Liver (tissue), 10 donors: ENCODE measurements at places on chromosomes 1 and 21. TPM values are rescaled to one million over a fixed set of nuclear protein-coding genes. Genes with fewer than 3 reads are reported as not detected.

PLD5 gene
- total RNA-seq: under 0.01 TPM

PTAFR gene
- total RNA-seq: 4.1 TPM

DARS2 gene
- 13.0 TPM for total RNA-seq

SDCCAG8 gene
- 22.0 TPM for total RNA-seq

UCK2 gene
- 25.5 TPM for total RNA-seq

GPR25 gene
- total RNA-seq: 0.08 TPM

DNA sequence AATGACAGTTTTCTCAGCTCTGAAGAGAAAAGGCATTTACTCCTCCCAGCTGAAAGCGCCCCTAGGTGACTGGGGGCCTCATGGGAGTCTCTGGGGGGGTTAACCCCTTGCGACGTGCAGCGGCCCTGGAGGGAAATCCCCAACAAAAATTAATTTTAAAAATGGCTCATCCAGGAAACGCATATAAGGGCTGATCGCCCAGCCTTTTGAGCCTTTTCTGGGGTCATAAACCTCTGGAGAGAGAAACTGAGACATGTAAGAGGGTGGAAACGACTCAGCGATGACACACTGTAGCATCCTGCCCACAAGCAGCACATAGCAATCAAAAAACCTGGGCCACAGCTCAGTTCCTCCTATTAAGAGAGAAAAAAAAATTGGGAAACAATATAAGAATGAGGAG, 20.4 kb upstream of the HPDL start:
- no peak for DNase-seq

DNA sequence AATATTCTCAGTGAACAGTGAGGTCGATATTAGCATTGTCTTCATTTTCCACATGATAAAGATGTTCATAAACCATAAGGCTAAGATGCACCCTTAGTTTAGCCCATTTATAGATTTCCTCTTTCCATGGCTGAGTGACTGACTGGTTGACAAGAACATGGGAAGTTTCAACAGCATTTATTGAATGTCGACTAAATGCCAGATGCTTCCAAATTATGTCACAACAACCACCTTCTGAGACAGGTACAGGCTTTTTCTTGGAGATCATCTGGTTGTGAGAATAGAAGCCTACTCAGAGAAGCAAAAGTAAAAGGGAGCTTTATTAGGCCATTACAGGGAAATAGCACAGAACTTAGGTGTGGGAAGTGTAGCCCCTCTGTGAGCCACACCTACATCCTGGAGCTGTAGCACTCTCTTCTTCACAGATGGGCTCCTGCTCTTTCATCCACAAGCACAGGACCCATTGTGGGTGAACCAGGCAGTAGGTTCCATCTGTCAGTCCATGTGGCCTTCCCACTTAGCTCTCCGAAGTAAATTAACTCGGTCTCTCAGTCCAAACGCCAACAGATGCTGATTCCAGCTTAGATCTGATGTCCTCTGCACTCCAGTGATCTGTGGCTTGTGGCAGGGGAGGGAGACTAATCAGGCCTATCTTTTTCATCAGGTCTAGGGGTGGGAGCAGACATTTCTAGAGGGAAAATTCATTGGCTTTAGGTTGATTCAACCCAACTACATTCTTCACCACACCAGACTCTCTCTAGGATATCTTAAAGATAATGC, 14.3 kb downstream of the ATP2B4 start:
- DNase-seq: no peak

- no peak for DNase-seq
Measured at GRCh38 chr1:217135569-217135915, 412.3 kb upstream of the ESRRG start.

DNA sequence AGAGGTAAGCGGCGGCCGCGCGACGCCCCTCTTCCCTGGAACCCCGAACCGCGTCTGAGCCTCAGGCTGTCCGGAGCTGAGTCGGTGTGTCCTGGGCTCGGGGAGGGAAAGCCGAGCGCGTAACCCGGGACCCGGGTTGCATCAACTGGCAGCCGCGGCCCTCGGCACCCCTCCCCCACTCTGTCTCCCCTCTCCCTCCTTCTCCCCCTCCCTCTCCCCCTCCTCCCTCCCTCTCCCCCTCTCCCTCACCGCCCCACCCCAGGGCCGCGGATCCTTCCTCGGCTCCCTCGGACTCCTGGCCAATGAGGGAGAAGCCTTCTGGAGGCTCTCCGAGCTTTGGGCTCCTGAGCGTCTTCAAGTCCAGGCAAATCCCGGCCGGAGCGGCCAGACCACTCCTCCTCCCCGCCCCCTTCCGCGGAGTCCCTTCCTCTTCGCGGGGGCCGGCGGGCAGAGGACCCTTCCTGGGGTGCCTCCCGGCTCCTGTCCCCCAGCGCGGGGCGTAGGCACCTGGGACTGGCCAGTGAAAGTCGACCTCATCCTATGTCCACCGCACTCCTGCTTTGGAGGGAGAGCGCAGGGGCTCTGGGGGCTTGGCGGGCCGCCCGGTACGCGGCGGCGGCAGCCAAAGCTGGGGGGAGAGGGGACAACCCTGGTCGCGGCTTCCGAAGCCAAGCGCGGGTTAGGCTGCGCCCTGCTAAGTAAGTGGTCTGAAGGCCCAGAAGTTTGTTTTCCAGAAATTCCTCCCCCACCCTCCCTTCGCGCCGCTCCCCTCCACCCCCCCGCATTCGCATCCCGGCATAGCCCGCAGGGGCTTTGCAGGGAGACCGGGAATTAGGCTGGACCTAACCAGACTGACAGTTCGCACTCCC, 850 bp downstream of the SESN2 start:
- DNase-seq: peak; percentile 66

- no peak for DNase-seq
Measured at GRCh38 chr1:1136547-1137230, 20.8 kb upstream of the C1orf159 start.

DNA sequence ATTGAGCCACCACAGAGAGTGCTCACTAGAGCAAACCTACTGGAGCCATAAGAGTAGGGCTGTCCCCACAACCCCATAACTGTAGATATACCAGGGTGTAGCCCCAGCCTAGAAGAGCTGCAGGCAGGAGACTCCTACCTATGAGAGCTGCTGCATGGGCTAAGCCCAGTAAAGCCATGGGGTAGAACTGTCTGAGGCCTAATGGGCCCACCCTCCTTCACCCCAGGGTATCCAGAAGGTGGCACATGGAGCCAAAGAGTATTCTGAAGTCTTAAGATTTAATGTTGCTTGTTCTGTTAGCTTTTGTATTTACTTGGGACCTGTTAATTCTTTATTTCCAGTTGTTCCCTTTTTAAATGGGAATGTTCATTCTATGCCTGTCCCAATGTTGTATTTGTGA, 1193.7 kb upstream of the ADGRL2 start:
- DNase-seq: no peak

- peak; percentile 56 for DNase-seq
Measured at GRCh38 chr1:167454894-167455785, 63.2 kb downstream of the CD247 start.

- no peak for DNase-seq
Measured at GRCh38 chr1:9890224-9890731, 19.8 kb downstream of the CTNNBIP1 start.

DNA sequence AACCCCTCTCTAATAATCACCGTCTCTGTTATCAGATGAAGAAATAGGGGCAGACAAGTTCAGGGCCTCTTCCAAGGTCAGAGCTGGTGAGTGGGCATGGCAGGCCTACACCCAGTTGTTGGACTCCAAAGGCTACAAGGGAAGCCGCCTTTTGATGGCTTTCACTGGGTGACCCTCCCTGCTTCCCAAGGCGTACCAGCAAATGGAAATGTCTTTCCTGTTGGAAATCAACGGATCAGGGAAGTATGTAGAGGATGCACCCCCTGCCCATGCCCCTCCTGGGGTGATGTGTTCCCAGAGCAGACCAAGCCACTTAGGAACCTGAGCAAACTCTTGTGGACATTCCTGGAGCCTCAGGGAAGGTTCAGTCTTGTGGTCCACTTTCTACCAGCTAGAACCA, 47.4 kb downstream of the LGR6 start:
- no peak for DNase-seq

- no peak for DNase-seq
Measured at GRCh38 chr1:6108937-6109614, 63.4 kb downstream of the KCNAB2 start.

DNA sequence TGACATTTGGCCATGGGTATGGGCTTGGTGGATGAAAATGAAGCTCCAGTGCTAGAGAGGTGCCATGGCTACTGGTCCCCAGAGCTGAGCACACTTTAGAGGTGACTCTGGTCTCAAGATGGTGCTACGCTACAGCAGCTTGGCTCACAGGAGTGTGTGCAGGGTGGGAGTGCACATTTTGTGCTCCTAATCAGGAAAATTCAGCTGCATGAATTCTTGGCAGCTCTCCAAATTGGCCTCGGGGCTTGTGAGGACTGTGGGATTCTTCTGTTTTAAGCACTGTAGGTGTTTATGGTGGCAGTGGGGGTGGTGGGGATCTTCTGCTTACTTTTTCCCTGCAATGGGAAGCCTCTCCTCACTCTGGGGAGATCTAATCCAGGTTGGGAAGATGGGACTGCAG, 17.3 kb upstream of the TIPRL start:
- peak; percentile 70 for DNase-seq

GRCh38 chr1:60637651-60638050, 444.7 kb upstream of the NFIA start:
- DNase-seq: no peak

GRCh38 chr1:77659879-77660593, 22.4 kb downstream of the ZZZ3 start:
- DNase-seq: no peak

DNA sequence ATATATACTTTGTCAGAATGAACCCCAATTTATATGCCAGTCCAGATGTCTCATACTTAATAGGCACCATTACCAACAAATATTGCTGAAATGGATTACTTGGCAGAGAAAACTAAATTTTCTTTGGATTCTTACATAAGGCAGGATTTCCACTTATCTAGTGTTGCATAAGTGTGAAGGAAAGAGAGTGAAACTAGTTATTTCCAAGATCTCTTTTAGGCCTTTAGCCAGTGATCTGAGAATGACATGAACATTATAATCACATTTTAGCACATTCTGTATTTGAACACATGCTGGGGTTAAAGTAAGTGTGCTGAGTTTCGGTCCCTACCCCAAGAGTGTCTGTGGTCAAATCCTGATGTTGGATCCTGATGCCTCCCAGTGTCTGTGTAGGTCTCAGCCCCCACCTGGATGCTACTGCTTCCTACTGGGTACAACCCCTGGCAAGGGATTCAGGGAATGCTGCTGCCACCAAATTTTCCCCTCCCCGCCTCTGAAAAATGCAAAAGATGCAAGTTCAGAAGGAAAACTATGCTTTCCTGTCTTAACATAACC, 11.2 kb downstream of the DDAH1 start:
- no peak for DNase-seq

- DNase-seq: no peak
Measured at GRCh38 chr1:208007319-208007937, 96.5 kb upstream of the CD34 start.

DNA sequence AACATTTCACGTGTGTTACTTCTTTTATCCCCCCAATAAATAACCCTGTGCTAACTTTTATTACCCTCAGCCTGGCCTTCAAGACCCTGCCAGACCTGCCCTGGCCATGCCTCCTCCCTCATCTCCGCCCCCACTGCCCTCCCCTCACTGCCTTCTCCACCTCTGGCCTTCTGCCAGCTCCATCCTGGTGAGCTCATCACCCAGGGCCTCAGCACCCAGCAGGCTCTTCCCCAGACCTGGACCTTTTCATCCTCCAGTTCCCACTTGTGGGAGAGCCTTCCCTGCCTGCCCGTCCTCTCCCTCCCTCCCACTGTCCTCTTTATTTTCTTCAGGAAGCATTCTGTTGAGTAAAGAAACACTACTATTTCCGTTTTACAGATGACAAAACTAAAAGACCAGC, 72.0 kb downstream of the SLC66A1 start:
- peak; percentile 49 for DNase-seq

DNA sequence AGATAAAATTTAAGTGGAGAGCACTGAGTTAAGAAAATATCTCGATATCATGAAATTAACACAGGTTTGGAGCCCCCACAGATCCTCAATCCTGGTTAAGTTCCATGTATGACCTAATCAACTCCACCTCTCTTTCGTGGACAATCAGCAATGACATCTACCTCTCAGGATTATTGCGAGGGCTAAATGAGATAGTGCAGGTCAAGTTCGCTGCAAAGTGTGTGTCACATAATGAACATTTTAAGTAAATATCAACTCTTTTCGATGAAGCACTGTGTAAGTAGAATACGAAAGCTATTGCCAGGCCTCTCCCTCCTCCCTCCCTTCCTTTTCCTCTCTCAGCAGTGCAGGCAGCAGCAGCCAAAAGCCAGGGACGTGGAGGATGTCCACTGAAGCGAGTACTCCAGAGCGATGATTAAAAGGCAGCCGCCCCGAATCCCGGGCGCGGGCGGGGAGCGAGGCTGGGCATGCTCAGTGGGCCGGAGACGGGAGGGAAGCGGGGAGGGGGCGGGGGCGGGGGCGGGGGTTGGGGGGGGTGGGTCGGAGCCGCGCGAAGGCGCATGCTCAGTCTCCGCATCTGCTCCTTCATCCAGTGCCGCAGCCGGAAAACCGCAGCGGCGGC, at the start of gene CAMSAP2:
Gene CAMSAP2, plus strand, starts transcription at position 567 of the 622 bp plus-strand sequence. CDS start 935 bp downstream, outside the sequence.
- DNase-seq: peak; percentile 78

GRCh38 chr1:207309745-207310273, 11.7 kb upstream of the CD55 start:
- DNase-seq: no peak

DNA sequence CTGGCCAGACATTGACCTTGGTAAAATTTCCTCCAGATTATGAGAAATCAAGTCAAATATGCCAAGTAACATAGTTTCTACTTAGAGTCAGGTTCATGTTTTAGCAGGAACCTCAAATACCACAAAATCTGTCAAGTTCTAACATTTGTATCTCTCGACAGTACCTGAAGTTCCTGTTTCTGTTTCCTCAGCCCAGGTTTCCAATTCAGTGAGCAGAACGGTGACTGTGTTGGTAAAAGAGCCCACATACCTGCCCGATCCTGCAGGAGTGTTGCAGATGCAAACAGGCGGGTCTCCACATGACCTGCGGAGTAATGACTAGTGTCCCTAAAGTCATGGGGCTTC, 57.9 kb upstream of the LGALS8 start:
- DNase-seq: no peak

GRCh38 chr1:223802602-223803001, 43.1 kb downstream of the TP53BP2 start:
- no peak for DNase-seq

GRCh38 chr1:226891846-226892523, 21.6 kb downstream of the PSEN2 start:
- no peak for DNase-seq

DNA sequence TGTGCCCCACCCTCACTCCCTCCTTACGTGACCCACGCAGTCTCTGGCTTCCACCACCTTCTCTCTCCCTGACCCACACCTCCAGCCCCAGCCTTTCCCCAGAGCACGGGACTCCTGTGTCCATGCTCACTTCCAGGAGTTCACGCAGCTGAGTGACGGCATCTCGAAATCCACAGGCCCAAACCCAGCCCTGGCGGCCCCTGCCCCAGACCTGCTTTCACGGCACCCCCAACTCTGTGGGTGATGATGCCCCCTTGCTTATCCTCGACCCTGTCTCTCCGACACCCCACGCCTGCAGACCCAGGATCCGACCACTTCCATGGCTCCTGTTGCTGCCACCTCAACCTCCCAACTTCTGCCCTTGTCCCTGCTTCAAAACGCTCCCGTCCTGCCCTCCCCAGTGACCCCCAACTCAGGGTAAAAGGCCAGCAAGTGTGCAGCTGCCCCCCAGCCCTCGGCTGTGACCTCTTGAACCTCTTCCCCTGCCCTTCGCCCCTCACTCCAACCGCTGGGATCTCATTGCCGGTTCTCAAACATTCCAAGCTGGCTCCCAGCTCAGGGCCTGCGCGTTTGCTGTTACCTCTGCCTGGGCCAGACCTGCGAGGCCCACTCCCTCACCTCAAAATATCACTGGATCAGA, 30.4 kb upstream of the LAPTM5 start:
- DNase-seq: no peak
